ENCODE measurements at places on chromosomes 7 and 10.

DNA sequence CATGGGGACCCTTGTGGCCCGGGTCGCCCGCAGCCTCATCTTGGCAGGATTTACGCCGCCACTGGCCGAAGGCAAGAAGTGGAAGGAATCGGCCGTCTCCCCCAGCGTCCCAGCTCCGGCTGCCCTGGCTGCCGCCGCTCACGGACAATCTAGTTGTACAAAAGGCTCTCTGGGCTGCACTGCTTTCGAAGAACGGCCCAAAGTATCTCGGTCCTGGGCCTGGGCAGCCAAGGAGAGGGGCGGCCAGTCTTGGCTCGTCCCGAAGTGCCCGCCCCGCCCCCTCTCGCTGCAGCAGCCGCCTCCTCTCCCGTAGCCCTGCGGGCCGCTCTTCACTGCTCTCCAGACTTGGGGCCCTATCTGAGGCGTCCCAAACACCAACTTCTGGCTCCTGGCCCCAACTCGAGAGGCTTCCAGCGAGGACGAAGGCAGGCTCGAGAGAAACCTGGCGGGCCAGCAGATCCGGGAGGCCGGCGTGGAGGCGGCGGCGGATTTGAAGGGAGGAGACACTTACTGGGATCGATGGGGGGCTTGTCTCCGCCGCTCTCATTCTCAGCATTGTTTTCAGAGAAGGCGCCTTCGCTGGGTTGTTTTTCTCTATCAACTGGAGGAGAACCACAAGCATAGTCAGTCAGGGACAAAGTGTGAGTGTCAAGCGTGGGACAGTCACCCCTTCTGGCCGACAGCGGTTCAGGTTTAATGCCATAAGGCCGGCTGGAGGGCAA is 809 bp downstream of the HOXA9 start:
- no peak for DNase-seq

DNA sequence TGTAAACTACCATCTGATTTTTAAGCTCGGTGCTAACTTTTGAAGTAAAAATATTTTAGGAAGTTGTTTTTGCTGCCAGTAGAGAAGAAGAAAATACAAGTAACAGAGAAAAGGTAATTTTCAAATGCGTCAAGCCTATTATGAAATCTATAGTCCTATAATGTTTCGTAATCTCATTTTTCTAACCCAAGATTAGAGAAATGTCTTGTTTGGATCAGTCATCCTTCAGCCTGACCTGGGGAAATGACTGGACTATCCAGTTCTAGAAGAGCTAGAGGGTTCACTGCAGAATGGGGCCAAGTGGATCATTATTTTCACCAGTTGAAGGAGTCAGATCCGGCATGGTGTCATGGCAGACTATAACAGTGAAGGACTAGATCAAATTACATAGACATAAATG is 62.7 kb upstream of the FGL2 start:
- DNase-seq = no peak

DNA sequence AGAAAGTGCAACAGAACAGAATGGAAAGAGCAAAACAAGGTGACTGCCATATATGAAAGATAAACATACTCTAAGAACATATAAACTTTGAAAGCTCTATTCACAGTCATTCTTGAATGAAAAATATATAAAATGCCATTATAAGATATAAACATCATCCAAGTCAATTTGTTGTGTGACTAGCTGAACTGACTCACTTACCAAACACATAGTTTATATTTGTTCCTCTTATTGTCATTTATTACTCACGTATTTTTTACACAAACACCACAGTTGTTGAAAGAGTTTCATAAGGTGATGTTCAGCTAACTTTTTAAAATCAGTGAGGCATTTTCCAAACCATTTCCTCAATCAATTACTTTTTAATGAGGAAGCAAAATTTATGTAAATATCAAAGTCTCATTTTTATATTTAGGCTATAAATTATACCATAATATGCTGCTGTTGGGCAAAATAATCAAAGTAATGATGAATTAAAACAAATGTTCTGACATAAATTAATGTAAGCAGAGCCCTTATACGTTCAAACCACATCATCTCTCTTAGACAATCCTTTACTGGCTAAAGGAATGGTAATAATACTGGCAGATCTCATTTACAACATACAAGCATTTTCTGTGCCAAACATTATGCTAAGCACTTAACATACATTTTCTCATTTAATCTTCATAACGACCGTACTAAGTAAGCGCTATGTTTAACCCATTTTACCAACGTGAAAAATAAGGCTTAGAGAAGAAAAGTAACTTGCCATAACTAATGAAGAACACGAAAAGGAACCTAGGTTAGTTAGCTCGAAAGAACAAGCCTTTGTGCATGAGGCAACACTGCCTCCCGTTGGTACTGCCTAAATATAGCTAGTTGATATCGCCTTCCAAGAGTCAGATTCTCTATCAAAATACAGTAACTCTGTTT is 7.3 kb downstream of the LRRN3 start:
- DNase-seq = no peak

- DNase-seq = no peak
Observed at GRCh38 chr7:81956520-81956919, 186.7 kb upstream of the HGF start.

GRCh38 chr7:2083362-2083761 is 149.4 kb downstream of the MAD1L1 start:
- DNase-seq = no peak

DNA sequence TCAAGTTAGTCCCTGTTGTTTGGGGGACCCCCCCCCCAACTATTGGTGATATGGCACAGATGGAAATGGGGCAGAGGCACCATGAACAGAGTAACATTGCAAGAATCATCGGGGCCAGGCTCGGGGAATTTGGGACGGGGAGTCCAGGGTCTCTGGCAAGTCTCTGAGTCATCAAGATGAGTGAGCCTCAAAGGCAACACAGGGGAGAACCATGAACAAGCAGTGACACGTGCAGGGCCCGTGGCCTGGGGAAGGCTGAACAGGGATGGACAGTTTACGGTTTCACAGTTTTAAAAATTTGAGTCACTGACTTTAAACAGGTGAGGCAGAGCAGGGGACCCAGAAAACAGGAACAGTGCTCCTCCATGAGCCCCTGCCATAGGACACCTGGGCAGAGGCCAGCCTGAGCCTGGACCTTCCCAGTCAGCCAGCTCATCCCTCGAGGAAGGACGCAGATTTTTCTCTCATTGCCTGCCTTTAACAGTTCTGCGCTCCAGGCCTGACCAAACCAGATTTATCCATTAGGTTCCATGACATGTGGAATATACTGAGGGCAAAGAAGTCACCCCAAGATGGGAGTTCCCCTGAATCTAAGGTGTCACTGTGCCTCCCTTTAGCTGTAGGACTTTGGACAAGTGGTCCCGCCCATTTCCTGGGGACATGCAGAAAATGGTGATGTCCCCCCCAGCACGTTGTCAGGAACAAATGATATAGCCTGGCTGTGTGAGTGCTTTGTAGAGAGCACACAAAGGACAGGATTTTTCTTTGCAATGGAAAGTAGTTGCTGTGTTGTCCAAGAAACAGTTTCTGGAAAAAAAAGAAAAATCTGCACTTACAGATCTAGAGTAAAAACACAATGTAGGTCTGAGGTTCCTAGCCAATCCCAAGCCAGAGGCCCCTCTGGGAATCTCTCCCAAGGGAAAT is 23.8 kb downstream of the CHST15 start:
- DNase-seq = no peak

- DNase-seq = no peak
Observed at GRCh38 chr10:87864496-87865059, 1.2 kb downstream of the PTEN start.

DNA sequence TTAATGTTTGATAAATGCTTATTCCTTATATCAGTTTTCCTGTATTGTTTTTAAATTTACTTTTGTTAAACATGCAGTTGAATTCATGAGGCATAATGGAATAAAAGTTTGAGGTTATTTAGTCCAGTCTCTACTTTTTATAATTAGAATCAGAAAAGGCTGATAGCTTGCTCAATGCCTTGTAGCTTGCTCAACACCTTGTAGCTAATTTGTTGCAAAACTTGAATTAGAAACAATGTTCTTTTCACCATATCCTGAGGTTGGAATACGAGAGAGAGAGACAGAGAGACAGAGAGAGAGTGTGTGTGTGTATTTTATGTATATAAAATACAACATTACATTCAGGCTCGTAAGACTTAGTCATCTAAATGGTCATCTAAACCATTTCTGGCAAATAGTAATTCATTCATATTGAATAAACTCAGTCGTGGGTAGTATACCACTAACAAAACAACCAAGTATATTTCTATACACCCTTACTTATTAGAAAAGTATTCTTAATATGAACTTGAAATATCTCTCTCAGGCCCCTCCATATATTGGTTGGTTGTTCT is 243.5 kb downstream of the ADK start:
- DNase-seq = no peak

DNA sequence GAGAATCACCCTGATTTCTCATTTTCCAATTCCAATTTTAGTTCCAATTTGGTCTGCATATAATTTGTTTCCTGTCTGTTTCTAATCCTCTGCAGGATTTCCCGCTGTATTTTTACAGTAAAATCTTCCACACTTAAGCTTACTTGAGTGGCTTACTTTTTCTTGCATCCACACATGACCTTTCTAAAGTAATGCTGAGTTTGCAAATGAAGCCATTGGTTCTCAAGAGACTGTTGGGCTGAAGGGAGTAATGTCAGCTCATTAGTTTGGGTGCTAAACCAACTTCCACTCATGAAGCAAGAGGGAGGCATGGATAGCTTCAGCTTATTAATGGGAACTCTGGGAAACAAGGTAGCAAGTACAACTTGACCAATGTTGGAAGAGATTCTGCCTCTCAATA is 146.4 kb downstream of the SNX10 start:
- DNase-seq = no peak

Data from renal cortex interstitium (tissue), 15 donors.